Left ventricle myocardium inferior (tissue), 1 donor: ENCODE measurements at places on chromosomes 16 and 17. TPM values are rescaled to one million over a fixed set of nuclear protein-coding genes. Genes with fewer than 3 reads are reported as not detected.

HOXB13 gene
- total RNA-seq: not detected

ATP2A3 gene
- total RNA-seq: 8.6 TPM

QRICH2 gene
- total RNA-seq: 2.4 TPM

MAFG gene
- total RNA-seq: 24.3 TPM

IL34 gene
- 2.1 TPM for total RNA-seq

OXLD1 gene
- 18.4 TPM for total RNA-seq

PRCD gene
- total RNA-seq: 3.9 TPM

SREBF1 gene
- total RNA-seq: 10.2 TPM

CACNG1 gene
- not detected for total RNA-seq

NAA60 gene
- 38.2 TPM for total RNA-seq

MYOCD gene
- 57.3 TPM for total RNA-seq

MT1M gene
- total RNA-seq: 3.1 TPM

AIPL1 gene
- not detected for total RNA-seq

SLC52A1 gene
- not detected for total RNA-seq

DNAAF8 gene
- total RNA-seq: 0.77 TPM
